ENCODE measurements at places on chromosomes 2 and 18.

- no peak for DNase-seq
Observed at GRCh38 chr2:163553601-163554000, 182.2 kb downstream of the FIGN start.

- no peak for DNase-seq
Observed at GRCh38 chr2:158024288-158024898, 77.3 kb upstream of the UPP2 start.

- DNase-seq, result no peak
Observed at GRCh38 chr18:21747764-21748693, 7.4 kb downstream of the MIB1 start.

DNA sequence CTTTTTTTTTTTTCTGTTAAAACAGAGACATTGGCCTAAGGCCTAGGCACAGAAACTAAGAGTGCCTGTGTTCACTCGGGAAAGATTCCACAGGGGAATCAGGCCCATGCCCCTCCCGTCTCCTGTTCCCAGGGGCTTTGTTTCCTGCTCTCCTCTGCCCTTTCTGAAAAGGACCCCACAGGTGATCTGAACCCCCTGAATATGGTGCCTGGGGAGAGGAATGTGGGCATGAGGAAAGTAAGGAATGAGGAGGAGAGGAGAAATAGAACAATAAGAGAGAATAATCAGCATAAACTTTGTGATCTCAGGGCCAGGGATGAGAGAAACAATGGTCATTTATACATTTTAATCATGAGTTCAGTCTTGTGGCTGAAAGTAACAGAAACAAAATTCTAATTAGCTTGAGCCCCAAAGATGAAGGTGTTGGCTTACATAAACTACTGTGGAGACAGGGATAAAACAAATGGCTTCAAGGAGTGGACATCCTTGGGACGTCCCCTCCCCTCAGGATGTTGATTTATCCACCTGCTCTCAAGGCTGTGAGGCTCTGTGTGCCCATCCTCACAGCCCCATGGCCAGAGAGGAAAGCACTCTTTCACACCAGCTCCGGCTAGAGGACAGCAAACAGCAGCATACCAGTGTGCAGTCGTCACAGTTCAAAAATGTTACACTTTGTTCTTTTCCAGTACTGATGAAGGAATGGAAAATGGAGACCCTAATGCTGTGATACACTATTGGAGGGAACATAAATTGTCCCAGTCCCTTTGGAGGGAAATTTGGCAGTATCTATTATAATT lies 46.4 kb upstream of the MRPL33 start:
- no peak for DNase-seq

GRCh38 chr2:226894752-226895151 lies 58.9 kb downstream of the RHBDD1 start:
- DNase-seq, result no peak

GRCh38 chr2:238563551-238563950 lies 136.8 kb downstream of the ASB1 start:
- DNase-seq, result no peak

DNA sequence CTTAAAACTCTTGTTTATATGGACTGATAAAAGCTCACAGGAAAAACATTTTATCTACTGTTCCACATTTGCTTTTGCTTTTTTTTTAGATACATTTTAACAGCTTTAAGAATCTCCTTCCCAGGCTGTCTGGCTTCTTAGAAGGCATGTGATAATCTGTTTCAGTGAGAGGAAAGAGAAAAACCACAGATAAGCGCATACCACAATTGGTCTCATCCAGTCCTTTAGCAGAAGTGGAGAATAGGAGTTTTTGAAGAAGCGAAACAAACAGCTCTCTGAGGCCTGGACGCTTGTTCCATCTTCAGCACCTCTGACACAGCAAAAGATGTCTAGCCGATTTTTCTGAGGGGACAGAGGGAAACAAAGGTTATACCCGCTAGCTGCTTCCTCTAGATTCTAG lies 37.6 kb downstream of the RMC1 start:
- DNase-seq, result no peak

- no peak for DNase-seq
Observed at GRCh38 chr2:31382452-31383120, 32.0 kb downstream of the XDH start.

GRCh38 chr2:28442328-28442727 lies 49.7 kb downstream of the FOSL2 start:
- no peak for DNase-seq

- DNase-seq, result no peak
Observed at GRCh38 chr2:202069170-202070067, 3.6 kb upstream of the KIAA2012 start.

DNA sequence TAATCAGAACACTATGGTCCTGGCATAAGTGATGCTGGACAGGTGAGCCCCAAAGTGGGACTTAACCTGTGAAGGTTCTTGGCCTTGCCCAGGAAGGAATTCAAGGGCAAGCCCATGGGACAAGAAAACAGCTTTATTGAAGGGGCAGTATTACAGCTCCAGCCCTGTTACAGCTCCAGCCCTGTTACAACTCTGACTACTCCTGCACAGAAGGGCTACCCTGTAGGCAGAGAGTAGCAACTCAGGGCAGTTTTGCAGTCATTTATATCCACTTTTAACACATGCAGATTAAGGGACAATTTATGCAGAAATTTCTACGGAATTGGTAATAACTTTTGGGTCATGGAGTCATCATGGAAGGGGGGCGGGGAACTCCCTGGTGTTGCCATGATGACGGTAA lies 15.7 kb downstream of the IL37 start:
- no peak for DNase-seq

DNA sequence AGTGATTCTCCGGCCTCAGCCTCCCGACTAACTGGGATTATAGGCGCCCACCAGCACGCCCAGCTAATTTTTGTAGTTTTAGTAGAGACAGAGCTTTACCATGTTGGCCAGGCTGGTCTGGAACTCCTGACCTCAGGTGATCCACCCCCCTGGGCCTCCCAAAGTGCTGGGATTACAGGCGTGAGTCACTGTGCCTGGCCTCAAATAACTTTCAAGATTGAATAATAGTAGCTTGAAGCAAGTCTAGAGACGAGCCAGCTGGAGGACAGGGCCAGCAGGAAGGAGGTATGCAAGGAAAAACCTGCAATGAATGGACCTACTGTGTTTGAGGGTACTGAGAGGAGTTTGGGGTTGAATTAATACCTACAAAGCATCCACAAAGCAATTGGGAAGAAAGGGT lies 87.5 kb downstream of the MSH2 start:
- no peak for DNase-seq

DNA sequence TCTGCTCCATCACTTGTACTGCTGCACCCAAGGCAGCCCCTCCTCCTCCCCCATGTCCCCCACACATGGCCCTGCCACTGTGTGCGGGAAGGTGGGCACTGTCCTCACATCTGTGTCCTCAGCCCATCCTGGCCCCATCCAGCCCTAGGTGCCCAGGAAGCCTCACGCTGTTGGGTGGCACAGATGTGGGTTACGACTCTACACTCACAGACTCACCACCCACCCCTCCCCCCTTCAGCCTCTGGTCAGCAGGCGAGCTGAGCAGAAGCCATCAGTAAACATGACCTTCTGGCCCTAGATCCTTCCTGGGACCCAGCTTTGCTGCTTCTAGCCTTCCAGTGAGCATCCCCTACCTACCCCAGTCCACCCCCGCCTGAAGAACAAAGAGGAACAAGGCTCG lies 43.0 kb downstream of the ADCY3 start:
- no peak for DNase-seq

- DNase-seq, result no peak
Observed at GRCh38 chr18:23238651-23239349, 103.5 kb downstream of the CABLES1 start.

GRCh38 chr2:10359246-10359645 lies 56.5 kb downstream of the HPCAL1 start:
- DNase-seq, result no peak

GRCh38 chr2:99670768-99671734 lies 181.2 kb upstream of the REV1 start:
- no peak for DNase-seq

DNA sequence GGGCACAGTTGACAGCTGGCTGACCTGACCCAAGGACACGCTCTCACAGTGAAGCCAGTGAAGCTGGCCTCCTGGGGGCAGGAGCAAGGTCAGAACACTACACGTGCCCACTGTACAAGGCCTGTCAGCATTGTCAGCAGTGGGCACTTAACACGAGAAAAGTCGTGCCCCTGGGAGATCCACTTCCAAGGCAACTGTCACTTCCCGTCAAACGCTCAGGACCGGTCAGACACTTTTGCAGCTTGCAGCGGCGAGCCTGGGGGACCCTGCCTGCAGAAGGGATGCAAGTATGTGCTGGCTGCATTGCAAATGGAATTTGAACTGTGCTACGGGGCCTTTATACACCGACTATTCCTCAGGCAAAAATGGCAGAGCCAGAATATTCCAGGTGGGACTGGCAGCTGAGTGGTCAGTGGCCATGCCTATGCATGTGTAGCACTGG lies 176.2 kb downstream of the BCL2 start:
- DNase-seq, result no peak

DNA sequence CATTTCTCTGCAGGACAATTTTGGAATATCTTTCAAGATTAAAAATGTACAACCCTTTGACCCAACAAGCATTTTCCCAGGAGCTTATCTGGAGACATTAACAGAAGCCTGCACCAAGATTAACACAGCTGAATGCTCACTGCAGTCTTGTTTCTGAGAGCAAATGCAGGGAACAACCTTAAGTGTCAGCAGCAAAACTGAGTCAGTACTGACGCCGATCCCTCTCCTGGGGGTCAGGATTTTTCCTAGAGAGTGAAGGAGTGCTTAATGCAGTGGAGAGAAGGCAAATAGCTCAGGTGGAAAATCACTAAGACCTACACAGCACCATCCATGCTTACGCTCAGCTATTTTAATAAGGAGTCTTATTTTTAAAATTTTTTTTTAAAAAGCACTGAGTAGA lies 42.8 kb upstream of the SGPP2 start:
- no peak for DNase-seq

DNA sequence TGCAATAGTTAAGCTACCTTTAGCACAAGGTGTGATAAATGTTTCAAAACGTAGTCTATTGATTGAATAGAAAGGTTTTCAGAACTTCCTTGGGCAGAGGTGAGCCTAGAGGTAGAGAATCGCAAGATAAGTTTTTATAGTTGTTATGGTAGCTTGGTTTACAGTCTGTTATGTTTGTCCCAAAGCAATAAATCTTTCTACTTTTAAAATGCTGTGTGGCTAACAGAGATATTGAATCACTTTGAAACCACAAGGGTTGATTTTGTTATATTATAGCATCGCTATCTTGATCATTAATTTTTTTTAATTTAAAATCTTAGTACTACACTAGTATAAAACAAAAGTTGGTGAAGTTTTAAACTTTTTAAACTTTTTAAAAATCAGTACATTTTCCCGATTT lies 126.7 kb downstream of the TMEM182 start:
- DNase-seq, result no peak

DNA sequence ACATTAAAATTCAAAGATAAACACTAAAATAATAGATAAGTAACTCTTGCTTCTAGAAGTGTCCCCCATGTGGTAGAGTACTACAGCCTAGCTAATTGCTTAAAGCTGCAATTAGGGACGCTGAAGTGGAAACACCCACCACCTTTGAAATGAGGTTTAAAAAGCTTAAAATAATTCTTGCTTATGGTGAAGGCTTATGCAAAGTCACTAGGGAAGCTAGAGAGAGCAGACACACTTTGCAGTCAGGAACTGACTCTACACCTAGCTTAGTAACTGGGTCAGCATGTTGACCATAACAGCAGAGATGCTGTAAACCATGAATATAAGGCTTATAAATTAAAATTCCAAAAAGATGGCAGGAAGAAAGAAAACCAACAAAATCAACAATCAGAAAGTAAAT lies 65.4 kb upstream of the DSG1 start:
- no peak for DNase-seq

GRCh38 chr2:83817511-83817910 lies 641.6 kb downstream of the SUCLG1 start:
- no peak for DNase-seq

GRCh38 chr2:144324446-144325045 lies 195.4 kb downstream of the ZEB2 start:
- DNase-seq, result no peak

DNA sequence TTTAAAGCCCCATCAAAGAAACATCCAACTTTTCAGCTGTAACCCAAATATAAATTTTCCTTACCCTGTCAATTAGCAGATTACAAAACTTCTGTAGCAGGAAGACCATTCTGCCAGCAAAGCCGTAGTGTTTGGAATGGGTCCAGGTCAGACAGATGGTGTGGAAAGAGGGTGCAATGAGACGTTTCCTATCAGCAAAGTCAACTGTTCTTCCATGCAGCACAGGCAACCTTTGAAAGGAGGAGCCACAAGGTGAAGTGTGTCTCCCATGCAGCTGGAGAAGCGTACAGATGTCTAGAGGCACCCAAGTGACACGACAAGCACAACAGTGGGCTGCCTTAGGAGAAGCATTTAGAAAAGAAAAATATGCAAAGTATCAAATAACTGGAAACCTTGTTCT lies 83.7 kb downstream of the SP3 start:
- DNase-seq, result no peak

DNA sequence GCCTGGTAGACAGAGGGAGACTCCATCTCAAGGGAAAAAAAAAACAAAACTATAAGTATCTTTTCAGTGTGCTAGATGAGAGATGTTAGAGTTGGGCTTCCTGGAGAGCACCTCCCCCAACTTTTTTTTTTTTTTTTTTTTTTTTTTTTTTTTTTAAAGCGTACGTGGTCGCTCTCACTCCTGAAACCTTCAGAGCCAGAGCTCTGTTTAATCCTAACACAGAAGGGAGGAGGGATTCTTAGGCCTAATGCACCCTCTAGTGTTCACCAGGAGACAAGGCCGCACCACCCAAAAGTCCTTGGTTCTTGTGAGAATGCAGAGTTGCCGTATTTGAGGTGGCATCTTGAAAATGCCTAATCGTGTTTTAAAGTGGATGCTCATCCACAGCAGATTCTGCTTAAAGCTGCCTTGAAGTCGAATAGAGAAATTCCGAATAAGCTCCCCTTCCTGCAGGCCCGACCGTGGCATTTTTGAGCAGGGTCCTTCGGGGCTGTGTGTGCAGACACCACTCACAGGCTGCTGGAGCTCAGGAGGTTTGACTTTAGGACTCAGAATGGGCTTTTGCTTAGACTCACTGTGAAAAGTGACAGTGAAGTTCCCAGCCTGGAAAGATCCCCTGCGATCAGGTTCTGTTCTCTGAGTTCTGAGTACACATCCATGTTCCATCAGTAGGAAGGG lies 252.6 kb downstream of the AGAP1 start:
- DNase-seq, result peak; percentile 16

DNA sequence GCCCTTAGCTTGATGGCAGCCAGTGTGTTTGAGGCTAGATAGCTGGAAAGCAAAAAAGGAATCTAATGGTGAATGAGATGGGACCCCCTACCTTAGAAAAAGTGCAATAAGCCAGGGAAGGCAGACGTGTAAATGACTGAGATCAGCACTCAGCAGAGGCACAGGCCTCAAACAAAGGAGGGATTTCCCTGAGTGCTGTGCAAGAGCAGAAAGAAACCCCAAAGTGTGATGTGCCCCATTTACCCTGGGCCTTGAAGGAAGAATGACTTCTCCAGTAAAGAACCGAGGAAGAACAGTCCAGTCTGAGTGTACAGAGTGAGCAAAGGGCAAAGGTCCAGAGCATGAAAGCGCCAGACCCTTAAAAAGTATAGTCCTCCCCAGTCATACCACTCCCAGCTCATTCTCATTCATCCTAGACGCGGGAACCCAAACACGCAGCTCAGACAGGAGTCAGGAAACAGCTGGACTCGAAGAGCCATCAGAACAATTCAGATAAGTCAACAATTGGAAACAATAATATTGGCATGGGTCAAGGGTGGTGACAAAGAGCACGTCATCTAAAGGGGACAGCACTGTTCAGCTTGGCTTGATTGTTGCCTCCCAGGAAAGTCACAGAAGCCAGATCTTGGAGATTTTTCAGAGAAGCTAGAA lies 121.7 kb downstream of the INO80D start:
- no peak for DNase-seq

- no peak for DNase-seq
Observed at GRCh38 chr18:7512348-7512747, 54.8 kb upstream of the PTPRM start.

Measured in NCI-H187 (cell line).